Memory B cell (primary cell): ENCODE measurements at places on chromosomes 1 and 21.

DNA sequence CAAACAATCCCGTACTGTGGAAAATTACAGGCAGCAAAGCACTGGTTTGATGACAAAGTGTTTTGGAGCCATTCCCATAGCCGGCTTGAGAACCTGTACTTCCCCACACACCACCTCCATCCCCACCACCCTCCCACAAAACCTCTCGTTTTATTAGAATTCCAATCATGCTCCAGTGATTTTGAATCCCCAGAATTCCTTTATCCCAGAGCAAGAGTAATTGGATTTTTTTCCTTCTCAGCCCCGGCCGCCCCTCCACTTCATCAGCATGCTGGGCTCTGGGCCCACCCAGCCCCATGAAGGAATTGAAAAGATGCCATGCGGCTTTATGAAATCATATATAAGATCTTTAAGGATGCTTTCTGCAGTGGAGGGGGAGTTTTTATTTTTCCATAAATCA lies 136.6 kb downstream of the OMA1 start:
- H3K36me3 ChIP-seq = peaks cover 11% of the 10 kb centered on the region
- H3K27me3 ChIP-seq = no peaks in the 10 kb centered on the region
- H3K4me1 ChIP-seq = no peaks in the 10 kb centered on the region

DNA sequence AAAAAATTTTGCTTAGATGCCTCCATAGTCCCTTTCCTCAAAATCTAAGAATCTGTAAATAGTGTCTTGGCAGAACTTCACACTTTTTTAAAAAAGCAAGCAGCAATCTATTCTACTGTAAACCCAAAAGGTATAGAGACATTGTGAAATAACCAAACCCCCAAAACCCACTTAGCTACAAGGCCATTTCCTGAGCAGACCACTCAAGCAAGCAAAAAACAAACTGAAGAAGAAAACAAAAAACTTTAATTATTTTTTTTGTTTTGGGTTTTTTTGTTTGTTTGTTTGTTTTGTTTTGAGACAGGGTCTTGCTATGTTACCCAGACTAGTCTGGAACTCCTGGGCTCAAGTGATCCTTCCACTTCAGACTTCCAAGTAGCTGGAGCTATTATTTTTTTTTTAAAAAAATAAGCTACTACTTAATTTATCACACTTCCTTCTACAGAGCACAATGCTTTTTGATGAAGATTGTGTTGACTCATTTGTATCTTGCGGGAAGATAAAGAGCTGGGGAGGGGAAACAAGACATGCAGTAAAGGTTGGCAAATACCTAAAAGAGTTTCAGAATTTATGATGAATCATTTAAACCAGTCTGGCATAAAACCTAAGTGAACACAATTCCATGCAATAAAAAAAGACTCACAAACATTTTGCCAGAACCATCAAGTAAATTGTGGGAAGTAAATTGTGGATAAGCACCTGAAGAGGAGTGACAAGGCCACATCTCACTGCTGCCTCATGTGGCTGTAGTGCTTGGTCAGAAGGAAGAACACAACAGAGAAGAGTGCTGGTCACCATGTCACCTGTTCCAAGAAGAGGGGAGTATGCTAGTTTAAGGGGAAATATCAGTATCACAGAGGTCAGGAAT lies 2.7 kb upstream of the PTPN22 start:
- H3K36me3 ChIP-seq = no peaks in the 10 kb centered on the region
- peak overlapping the region; percentile 56 for H3K27ac ChIP-seq
- H3K4me1 ChIP-seq = peaks cover 15% of the 10 kb centered on the region
- no peak overlapping the region for H3K4me3 ChIP-seq
- no peaks in the 10 kb centered on the region for H3K27me3 ChIP-seq

DNA sequence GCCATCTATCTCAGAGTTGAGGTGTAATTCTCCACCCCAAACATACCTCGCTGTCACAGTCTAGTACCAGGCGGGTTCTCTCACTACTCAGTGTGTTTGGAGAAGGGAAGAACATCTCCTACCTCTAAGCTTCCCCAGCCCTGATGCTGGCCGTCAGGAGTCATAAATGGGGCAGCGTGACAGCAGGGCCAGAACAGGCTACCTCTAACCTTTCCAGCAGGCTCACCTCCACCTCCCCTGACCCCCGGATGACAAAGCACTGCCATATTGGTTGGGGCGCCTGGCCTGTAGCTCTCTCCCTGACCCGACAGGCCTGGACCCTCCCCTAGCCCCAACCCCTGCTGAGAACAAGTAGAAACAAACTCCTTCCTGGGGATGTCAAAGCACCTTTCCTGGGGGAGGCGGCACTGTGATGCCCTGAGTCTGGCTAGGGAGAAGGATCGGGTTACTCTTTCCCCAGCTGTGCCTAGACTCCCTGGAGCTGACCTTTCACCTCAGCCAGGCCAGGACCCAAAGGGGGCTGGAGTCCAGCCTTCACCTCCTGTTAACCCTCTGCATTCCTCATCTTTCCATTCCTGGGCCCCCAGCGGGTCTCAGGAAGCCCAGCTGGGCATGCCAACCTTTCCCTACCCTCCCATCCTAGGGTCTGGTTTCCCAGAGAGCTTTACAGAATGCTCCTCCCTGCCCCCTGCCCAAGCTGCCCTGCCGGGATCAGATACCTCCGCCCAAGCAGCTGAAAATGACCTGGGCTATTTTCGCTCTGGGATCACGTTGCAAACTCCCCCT lies 34.2 kb downstream of the AHDC1 start:
- peak overlapping the region; percentile 85 for H3K4me3 ChIP-seq
- H3K36me3 ChIP-seq = peaks cover 2% of the 10 kb centered on the region
- no peaks in the 10 kb centered on the region for H3K27me3 ChIP-seq

DNA sequence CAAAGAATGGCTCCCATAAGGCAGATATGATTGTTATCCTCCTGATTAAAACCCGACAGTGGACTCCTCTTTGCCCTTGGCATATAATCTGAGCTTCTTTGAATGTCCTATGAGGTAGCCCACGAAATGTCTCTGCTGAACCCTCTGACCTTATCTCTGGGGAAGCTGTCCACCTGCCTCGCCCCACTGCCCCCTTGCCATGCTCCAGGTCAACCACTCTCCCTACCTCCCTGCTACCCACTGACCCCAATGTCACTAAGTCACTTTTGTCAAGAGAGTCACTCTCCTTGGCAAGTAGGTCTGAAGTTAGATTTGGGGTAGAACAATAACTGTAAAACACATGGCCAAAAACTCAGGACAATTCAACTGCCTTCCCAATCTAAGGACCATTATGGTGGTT lies 54.5 kb downstream of the UTP25 start:
- no peaks in the 10 kb centered on the region for H3K36me3 ChIP-seq
- no peak overlapping the region for H3K27ac ChIP-seq
- no peak overlapping the region for H3K4me3 ChIP-seq
- DNase-seq = no peak
- H3K4me1 ChIP-seq = no peaks in the 10 kb centered on the region

DNA sequence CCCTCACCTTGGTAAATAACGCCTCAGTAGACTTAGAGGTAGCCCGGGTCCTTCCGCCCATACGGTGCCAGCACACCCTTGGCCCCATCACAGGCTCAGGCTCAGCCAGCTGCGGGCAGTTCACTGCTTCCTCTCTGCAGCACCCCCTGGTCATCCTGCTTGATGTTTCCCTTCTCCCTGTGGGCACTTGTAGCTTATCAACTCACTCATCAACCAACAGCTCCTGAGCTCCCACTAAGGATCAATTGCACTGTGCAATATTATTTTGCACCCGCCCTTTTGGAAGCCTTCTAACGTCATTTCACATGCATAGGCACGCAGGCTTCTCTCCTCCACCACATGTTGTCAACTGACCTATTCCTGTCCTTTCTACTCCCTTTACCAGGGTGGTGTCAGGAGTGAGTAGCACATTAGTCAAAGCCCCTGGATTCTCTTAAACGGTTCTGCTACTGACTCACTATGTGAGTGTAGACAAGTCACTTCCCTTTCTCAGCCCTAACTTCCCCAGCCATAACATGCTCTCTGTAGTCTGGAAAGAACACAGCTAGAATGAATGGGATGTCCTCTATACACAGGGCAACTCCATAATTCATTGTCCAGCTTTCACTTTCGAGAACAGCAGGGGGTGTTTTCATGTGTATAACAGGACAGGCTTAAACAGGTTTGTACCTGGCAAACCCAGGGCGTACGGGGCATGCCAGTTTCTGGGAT lies 47.1 kb upstream of the IRF2BP2 start:
- peaks cover 9% of the 10 kb centered on the region for H3K4me1 ChIP-seq
- no peak overlapping the region for H3K27ac ChIP-seq
- H3K27me3 ChIP-seq = no peaks in the 10 kb centered on the region

DNA sequence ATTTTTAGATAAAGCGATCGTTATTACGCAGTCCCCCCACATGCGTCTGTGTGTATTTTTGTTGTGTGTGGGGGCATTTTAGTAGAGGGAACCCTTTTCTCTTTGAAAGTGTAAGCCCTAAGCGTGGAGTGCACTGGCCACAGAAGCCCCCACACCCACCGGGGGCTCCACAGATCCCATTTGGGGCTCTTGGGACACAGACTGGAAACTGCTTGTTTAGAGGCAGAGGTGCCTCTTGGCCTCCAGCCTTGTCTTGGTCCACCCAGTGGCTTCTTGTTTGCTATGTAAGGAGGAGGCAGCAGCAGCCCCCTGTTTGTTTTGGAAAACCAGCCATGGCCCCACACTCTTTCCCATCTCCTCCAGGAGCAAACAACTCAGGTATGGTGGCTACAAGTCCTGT lies 42.8 kb downstream of the SLC37A1 start:
- H3K36me3 ChIP-seq = peaks cover 30% of the 10 kb centered on the region
- no peaks in the 10 kb centered on the region for H3K27me3 ChIP-seq
- peaks cover 13% of the 10 kb centered on the region for H3K4me1 ChIP-seq
- H3K4me3 ChIP-seq = no peak overlapping the region
- DNase-seq = no peak

GRCh38 chr1:30615076-30615795 lies 108.1 kb downstream of the MATN1 start:
- DNase-seq = no peak
- no peaks in the 10 kb centered on the region for H3K4me1 ChIP-seq
- H3K27ac ChIP-seq = no peak overlapping the region
- no peaks in the 10 kb centered on the region for H3K36me3 ChIP-seq
- peaks cover 16% of the 10 kb centered on the region for H3K27me3 ChIP-seq
- no peak overlapping the region for H3K4me3 ChIP-seq

GRCh38 chr1:205062319-205062718 lies 19.3 kb downstream of the CNTN2 start:
- no peak overlapping the region for H3K27ac ChIP-seq
- no peaks in the 10 kb centered on the region for H3K36me3 ChIP-seq
- peaks cover 2% of the 10 kb centered on the region for H3K4me1 ChIP-seq
- H3K4me3 ChIP-seq = no peak overlapping the region

DNA sequence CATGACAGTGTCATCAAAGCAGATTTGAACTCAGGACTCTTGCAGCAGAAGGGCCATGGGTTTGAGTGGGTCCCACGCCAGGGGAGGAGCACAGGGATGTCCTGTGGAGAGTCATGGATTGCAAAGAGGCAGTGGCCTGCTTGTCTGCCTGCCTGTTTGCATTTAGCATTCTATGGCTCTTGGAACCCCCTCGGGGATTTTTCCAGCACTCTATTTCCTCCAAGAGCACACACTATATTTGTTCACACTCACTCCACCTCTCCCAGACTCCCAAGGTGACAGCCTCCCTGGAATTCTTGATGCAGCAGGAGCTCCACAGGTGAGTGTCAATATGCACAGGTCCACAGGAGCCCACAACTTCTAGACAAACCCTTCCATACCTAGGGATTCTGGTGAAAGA lies 73.1 kb upstream of the LRRN2 start:
- peaks cover 4% of the 10 kb centered on the region for H3K27me3 ChIP-seq
- H3K27ac ChIP-seq = no peak overlapping the region
- peaks cover under 1% of the 10 kb centered on the region for H3K4me1 ChIP-seq

- peaks cover 3% of the 10 kb centered on the region for H3K4me1 ChIP-seq
- DNase-seq = no peak
- no peak overlapping the region for H3K4me3 ChIP-seq
- H3K27ac ChIP-seq = no peak overlapping the region
- H3K27me3 ChIP-seq = peaks cover 9% of the 10 kb centered on the region
- peaks cover 4% of the 10 kb centered on the region for H3K36me3 ChIP-seq
Observed at GRCh38 chr1:225318706-225319575, 108.9 kb downstream of the LBR start.

DNA sequence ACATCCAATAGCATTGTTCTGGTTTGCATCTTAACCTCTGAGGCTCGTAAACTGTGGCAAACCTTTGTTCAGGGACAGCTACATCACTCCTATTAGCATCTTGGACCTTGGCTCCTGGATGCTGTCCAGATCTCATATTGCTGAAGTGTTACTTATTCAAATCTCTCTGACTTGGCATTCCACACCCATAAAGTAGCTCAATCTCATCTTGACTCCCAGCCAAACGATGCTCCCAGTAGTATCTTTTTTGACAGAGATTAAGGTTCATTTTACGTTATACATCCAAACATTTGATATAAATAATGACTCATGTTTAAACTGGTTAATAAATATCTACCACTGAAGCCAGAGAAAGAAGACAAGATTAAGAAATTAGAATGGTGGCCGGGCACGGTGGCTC lies 4.4 kb upstream of the FLVCR1 start:
- no peaks in the 10 kb centered on the region for H3K27me3 ChIP-seq
- H3K4me3 ChIP-seq = no peak overlapping the region
- H3K27ac ChIP-seq = no peak overlapping the region
- peaks cover 5% of the 10 kb centered on the region for H3K4me1 ChIP-seq

- no peaks in the 10 kb centered on the region for H3K4me1 ChIP-seq
- no peak overlapping the region for H3K27ac ChIP-seq
- H3K27me3 ChIP-seq = peaks cover 1% of the 10 kb centered on the region
- no peak for DNase-seq
Observed at GRCh38 chr1:22325531-22326371, 125.9 kb upstream of the ZBTB40 start.
